ENCODE measurements at places on chromosomes 2 and 18.

DNA sequence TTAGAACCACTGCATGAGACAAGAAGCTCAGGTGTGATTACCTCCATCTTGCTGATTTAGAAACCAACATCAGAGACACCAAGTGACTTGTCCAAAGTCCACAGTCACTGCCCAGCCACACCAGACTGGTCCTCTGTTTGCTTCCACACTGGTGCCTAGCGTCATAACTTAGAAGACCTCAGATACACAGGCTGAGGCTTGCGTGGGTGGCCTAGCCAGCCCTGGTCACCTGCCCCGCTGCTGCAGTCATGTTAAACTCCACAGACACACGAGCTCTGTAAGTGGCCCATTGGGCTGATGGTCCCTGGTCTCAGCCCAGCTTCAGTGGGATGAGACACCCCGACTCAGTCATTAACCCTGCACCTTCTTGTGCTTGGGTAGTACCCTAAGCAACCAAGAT is 47.1 kb downstream of the CNGA3 start:
- no peak for DNase-seq

GRCh38 chr2:20634507-20635112 is 16.3 kb downstream of the HS1BP3 start:
- DNase-seq = peak; percentile 74

- DNase-seq = no peak
Observed at GRCh38 chr2:43020990-43021669, 205.3 kb downstream of the ZFP36L2 start.

DNA sequence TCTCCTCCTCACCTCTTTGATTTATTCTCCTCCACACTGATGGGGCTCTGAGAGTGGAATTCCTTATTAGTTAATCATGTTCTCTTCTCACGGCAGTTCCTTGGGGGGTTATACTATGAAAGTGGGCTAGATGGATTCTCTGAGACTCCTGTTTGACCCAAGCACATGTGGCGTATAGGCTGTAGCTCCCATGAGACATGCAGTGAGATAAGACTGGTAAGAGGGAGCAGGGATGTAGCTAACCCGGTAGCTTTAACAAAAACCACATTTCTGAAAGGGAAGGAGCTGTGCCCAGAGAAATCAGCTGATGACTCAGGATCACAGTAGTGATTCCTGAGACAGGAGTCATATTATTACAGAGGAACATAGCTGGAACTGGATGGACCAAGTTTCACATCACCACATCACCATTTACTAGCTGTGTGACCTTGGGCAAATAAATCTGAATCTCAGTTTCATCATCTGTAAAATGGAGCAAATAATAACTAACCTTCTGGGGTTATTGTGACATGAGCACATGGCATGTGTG is 82.9 kb downstream of the CRIM1 start:
- DNase-seq = peak; percentile 98

DNA sequence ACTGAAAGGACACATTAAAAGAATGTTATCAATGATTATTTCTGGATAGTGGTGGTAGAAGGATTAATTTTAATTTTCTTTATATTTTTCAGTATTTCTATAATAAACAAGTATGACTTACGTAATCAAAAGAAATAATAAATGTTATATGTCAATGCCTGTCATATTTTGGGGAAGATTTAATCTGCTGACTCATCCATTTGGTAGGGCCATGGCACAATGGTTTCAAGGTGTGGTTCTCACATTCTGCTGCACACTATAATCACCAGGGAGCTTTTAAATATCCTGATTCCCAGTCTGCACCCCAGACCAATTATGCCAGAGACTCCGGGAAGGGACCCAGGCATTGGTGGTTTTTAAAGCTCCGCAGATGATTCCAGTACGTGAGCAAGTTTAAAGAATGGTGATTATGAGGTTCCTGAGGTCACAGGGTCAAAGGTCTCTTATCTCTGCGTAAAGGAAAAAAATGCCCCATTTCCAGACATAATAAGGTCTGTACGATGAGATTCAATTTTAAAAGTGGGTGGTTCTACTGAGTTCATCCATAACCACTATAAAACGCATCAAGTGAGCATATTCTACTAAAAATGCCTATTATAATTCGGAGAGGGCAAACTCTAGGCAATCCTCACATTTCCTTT is 27.2 kb downstream of the WIPF1 start:
- DNase-seq = no peak

DNA sequence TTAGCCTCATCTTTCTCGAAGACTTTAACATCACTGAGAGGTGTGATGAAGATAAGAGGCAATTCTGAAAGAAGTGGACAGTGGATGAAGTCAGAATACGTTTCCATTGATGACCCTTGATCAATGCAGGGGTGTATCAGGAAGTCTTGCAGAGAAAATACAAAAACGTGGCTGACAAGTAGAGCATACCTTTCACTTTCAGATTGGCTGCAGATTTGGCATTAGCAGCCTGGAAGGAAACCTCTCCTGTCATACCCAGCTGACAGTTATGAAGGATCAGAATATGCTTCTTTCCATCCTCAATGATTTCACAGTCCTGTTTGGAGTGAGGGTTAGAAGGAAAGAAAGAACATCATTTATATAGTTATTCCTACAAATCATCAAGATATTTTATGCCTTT is 152.5 kb downstream of the PLEKHA3 start:
- DNase-seq = no peak

DNA sequence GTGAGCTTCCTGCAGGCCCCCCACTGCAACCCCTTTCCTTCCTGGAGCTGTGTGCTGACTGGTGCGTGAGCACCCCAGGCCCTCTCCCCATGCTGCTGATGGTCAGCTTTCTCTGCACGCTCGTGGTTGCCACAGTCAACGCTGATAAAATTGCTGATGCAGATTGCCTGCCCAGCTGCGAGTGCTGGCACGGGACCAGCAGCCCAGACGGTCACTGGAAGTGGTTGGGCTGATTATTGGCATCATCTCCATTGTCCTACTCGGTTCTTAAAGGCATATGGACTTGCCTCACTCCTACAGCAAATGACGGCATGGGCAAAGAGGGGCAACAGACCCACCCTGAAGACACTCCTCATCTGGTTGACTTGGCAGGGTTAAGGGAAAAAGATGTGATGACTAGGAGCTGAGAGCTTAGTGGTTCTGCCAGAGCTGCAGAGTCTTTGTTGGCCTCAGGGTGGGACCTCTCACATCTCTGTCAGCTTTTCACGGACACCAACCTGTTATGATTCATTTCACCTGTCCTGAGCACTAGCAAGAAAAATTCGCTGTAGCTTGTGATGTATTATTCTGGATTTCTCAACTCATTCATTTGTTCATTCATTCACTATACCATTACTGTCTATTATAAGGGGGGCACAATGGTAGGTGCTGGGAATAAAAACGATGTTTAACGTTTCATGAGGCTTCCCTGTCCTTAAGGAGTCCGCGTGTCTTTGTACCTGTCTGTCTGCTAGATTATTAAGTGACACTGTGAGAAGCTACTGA is 38.4 kb downstream of the PAX8 start:
- DNase-seq = peak; percentile 97

DNA sequence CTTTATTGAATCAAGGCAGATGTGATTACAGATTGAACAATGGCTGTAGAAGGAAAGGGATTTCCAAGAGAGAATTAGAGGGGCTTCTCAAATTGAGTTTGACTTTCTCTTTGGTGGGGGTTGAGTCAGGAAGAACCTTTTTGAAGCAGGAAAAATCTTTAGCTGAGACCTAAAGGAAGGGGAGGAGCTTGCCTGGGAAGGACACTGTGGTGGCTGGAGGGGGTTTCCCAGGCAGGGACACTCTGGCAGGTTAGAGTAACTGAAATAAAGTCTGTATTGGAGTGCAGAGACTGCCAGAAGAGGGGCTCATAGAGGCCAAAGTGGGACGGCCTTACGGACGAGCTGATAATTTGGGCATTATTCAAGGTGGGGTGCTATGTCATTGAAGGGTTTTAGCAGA is 69.3 kb downstream of the NEDD4L start:
- DNase-seq = no peak
